Kidney (tissue), 22 donors: ENCODE measurements at places on chromosomes 6 and 20. TPM values are rescaled to one million over a fixed set of nuclear protein-coding genes. Genes with fewer than 3 reads are reported as not detected.

Gene MCCD1
- 325 TPM for polyA plus RNA-seq

Gene TINAG
- 73.0 TPM for polyA plus RNA-seq

Gene CCN6
- polyA plus RNA-seq = 8.4 TPM

Gene KIAA0408
- 0.47 TPM for polyA plus RNA-seq

Gene ADGRF5
- polyA plus RNA-seq = 44.1 TPM

Gene KIF6
- polyA plus RNA-seq = 1.7 TPM

Gene PNLDC1
- 0.34 TPM for polyA plus RNA-seq

Gene CRIP3
- 14.3 TPM for polyA plus RNA-seq

Gene CLPSL1
- not detected for polyA plus RNA-seq

Gene TMEM151B
- not detected for polyA plus RNA-seq

Gene RPRD1B
- polyA plus RNA-seq = 13.4 TPM

Gene ISM1
- 2.0 TPM for polyA plus RNA-seq

Gene DACT2
- 4.8 TPM for polyA plus RNA-seq

Gene FAM83B
- 0.77 TPM for polyA plus RNA-seq

Gene PRKN
- polyA plus RNA-seq = 8.6 TPM

Gene HLA-G
- polyA plus RNA-seq = 0.37 TPM

Gene FAM209A
- polyA plus RNA-seq = not detected

Gene NRSN1
- not detected for polyA plus RNA-seq

Gene NRN1
- 6.4 TPM for polyA plus RNA-seq

Gene DNAAF9
- 7.3 TPM for polyA plus RNA-seq

Gene ZNF184
- 4.4 TPM for polyA plus RNA-seq

Gene SRMS
- not detected for polyA plus RNA-seq

Gene EDN1
- polyA plus RNA-seq = 3.4 TPM

Gene BRD2
- polyA plus RNA-seq = 73.9 TPM

Gene EFCAB8
- polyA plus RNA-seq = not detected

Gene C6orf58
- polyA plus RNA-seq = not detected

Gene COL12A1
- 12.3 TPM for polyA plus RNA-seq

Gene SKIC2
- polyA plus RNA-seq = 55.0 TPM

Gene CLDN20
- 0.77 TPM for polyA plus RNA-seq

Gene TCP11
- 0.41 TPM for polyA plus RNA-seq

Gene PRSS16
- polyA plus RNA-seq = 5.1 TPM

Gene PRR18
- not detected for polyA plus RNA-seq

Gene SIGLEC1
- 2.4 TPM for polyA plus RNA-seq

Gene BCAS4
- polyA plus RNA-seq = 17.1 TPM

Gene RAD21L1
- not detected for polyA plus RNA-seq

Gene HCRTR2
- 0.34 TPM for polyA plus RNA-seq

Gene DLL1
- 4.5 TPM for polyA plus RNA-seq

Gene TFAP2A
- 10.1 TPM for polyA plus RNA-seq

Gene POU5F1
- 7.9 TPM for polyA plus RNA-seq

Gene VAPB
- polyA plus RNA-seq = 49.3 TPM

Gene ADGRF4
- polyA plus RNA-seq = not detected

Gene VPS16
- 38.8 TPM for polyA plus RNA-seq
